ENCODE measurements at places on chromosomes 16 and 17.

- DNase-seq: no peak
These were observed at the start of gene PRR35 for GRCh38 chr16:560204-560700. Gene PRR35 (plus strand): TSS chr16:560394. CDS start chr16:563295, 2,901 bp downstream.

DNA sequence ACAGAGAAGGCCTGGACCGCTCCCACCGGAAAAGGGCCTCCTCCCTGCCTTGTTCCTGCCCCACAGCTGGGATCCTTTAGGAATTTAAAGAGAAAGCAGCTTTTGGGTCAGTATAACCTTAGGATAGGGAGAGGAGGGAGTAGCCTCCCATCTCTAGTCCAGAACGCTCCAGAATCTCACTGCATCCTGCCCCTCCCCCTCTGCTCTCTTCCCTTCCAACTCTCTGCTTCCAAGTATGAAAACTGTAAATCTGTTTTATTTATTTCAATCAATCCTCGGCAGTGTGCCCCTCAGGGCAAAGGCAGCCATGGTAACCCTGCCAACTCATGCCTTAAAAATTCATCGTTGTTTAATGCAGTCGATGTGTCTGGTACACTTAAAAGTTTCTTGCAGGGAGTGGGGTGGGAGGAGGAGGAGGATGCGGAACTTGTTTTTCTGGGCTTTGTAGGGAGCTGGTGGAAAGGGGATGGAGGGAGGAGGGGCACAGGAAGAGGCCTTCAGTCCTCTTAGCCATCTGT, 21.2 kb upstream of the MTSS2 start:
- no peak for DNase-seq

- DNase-seq: no peak
These were observed 28.9 kb downstream of the ZDHHC7 start for GRCh38 chr16:84982434-84982833.

DNA sequence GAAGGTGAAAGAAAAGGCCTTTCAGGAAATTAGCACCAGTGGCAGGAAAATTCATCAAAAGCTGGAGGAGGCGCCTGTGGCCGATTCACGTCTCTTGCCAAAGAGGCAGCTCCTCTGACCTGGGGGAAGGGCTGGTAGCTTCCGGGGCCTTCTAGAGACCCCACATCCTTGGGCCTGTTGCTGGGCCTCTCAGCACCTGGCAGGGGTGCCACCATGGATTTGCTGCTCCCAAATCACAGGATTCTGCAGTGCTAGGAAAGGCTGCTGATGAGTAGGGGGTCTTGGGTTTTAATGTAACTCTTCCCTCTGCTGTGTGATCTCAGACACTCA, 11.6 kb upstream of the CBFB start:
- no peak for DNase-seq

- DNase-seq: peak; percentile 3
These were observed 2.3 kb upstream of the CCDC182 start for GRCh38 chr17:57747221-57748017.

DNA sequence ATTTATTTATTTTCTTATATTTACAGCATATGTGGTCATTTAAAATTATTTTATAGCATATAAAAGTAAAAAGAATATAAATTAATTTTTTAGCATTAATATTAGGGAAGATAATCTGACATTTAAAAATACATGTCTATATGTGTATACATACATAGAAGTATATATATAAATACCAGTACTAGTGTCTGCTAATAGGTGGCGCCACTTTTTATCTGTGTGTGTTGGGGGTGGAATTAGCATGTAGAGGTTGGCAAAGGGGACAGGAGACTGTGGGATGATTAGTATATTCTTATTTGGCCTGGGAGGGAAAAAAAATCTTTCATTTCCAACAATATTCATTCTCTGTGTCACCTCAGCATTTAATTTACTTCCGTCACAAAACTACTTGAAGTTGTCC, 359.1 kb downstream of the WWOX start:
- no peak for DNase-seq

DNA sequence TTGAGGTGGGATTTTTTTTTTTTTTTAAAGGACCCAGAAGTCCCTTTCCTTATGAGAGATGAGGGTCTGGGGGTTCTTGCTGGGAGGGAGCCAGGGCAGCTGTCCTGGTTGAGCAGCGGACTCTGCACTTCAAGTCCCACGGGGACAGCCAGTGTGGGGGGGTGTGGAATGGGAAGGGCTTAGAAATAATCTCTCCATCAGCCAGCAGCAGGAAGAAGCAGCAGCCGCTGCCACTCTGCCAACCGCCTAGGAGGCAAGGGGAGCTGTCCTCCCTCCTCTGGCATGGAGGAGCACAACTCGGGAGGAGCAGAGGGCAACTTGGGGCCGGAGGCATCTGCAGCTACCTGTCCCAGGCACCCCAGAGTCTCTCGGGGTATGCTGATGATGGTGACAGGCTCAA, at the start of gene KCNG4:
Gene KCNG4 (minus strand): TSS at position 104 of the 400 bp plus-strand sequence. CDS start 2,527 bp downstream, outside the sequence.
- DNase-seq: no peak
